ENCODE measurements at places on chromosomes 3 and 15.

DNA sequence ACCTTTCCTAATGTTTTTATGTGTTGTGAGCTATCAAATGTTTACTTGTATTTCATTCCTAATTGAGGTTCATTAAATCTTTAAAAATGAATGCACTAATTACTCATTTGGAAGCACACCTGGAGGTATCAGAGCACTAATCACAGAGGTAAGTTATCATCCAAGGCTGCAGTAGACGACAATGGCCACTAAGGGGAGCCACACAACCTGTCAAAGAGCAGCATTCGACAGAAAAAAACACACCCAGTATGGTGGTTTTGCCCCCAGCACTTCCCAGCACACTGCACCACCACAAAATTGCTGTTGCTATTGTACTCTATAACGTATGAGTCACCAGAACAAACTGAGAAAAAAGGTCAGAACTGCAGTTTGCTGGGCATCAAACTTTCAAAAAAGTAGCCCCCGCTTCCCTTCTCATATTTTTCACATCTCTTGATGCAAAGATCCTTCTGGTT is 205.9 kb upstream of the IGF1R start:
- no peak for DNase-seq

- no peak for DNase-seq
These were observed 183.7 kb upstream of the DNAJC19 start for GRCh38 chr3:181173227-181173626.

- DNase-seq = no peak
These were observed 30.6 kb downstream of the TBC1D2B start for GRCh38 chr15:78046796-78047341.

DNA sequence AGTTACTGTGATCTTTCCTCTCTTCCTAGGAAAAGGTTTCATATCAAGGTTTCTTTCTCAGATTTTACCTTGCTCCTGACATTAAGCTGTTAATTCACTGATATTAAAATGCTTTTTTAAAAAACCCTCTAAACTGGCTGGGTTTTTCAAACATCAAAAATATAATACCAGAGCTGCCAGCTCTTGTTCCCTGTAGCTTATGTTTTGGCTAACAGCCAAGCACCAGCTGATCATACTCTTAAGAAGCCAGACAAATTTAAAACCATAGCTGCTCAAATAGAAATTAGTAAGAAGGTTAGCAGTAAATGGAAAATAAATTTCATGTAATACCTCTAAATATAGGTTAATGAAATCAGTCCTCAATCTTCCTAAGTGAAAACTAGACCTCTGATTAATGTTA is 657.5 kb downstream of the GRM7 start:
- DNase-seq = no peak

DNA sequence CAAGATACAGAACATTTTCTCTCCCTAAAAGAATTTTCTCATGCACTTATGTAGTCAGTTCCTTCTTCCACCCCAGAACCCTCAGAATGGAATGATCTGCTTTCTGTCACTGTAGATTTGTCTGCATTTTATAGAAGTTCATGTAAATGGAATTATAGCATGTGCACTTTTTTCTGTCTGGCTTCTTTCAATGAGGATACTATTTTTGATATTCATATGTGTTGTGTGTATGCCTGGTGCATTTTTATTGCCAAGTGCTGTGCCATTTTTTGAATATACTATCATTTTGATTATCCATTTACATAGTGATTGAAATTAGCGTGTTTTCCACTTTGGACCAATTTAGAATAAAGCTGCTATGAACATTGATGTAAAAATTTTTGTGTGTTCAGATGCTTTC is 156.6 kb upstream of the ALCAM start:
- DNase-seq = no peak

DNA sequence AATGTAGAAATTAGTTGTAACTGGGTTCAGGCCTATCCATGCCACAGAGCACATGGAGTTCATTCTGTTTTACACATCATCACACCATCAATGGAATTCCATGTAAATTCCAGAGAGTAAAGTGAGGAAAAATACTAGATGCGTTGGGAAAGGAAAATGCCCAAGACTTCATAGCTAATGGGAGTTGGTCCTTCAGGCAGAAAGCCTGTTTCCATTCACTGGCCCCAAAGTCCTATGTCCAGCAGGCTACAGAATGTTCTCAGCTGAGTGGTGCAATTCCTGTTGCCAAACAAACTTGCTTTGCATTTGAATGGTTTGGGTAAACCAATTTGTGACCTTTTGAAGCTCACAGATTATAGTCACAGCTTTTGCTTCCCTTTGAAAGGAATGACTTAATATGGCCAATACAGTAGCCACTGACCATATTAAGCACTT is 164.6 kb upstream of the PFN2 start:
- no peak for DNase-seq

DNA sequence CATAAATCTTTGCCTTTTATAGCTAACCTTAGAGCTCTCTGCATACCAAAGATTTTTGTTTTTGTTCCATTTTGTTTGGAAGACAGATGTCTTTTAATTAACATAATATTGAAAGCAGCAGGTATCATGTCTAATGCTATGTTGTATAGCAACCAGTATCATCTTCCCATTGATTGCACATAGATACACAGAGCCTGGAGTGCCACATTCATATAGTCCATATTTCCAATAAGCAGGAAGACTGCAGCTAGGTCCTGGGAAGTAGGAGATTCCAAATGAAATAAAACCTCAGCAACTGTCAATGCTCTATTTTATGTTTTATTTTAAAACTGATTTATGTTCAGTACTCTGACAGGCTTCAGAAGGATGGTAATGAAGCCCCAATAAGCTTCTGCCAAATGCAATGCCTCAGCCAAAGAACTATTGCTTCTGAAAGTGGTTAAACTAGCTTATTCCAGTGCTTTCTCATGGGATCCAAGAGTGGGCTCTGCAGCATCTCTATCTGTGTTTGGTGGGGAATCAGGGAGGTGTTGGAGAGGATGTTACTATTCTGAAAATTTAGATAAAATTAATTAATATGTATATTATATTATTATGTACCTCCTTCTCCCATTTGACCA is 6.5 kb upstream of the KCNMB2 start:
- no peak for DNase-seq

- no peak for DNase-seq
These were observed 159.3 kb upstream of the DPH6 start for GRCh38 chr15:35705030-35705883.

GRCh38 chr3:16961621-16962205 is 77.0 kb downstream of the PLCL2 start:
- no peak for DNase-seq

GRCh38 chr3:81989274-81989673 is 227.8 kb upstream of the GBE1 start:
- DNase-seq = no peak

DNA sequence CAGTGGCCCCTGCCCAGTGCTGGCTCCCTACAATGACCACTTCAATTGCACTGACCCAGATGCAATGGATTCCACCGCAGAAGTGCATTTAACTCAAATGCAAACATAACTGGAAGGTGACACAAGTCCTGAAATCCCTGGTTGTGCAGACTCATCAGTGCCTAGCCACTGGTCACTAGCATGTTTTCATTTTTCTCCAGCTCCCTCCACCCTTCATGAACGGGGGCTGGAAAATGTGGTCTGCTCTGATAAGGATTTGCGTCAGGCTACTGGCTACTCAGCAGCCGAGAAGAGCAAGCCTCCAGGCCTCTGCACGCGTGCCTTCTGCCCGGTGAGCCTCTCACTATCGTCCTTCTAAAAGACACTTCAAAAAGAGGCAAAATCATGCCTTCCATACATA is 27.4 kb upstream of the FURIN start:
- no peak for DNase-seq

- no peak for DNase-seq
These were observed 16.7 kb downstream of the MAPKBP1 start for GRCh38 chr15:41790756-41791546.

GRCh38 chr3:71350998-71351397 is 232.5 kb downstream of the FOXP1 start:
- DNase-seq = no peak

DNA sequence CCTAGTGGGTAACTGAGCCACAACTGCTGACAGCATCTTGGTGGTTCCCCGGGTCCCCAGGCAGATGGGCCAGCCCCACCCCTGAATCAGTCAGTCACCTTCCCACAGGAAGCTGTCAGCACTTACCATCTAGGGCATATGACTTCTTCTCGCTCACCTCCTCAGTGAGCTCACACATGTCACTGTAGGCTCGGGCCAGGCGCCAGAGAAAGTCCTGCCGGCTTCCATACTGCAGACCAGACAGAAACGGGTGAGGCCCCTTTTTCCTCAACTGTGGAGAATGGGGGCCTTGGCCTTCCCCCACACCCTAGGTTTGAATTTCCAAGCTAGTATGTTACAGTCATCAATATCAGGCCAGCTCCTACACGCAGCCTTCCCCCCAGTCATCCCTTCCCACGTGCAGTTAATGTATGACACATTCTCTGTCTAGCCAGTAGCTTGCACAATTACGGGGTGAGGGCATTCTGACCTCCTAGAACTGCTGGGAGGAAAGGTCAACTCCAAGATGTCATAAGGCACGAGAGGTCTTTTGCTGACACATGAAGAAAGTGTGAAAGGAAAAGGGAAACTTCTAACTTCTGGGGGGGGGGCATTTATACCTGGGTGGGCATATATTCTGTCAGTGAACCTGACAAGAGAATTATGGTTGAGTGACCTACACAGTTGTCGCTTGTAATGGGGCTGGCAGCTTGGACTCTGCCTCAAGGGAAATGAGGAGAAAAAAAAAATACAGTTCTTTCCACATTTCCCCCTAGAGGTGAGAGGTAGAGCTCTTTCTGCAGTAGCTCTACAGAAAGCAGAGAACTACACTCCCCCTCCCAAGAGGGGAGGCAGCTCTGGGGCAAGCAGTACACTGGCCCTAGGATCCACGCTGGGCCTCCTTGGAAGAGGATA is 10.9 kb downstream of the RMDN3 start:
- DNase-seq = no peak

DNA sequence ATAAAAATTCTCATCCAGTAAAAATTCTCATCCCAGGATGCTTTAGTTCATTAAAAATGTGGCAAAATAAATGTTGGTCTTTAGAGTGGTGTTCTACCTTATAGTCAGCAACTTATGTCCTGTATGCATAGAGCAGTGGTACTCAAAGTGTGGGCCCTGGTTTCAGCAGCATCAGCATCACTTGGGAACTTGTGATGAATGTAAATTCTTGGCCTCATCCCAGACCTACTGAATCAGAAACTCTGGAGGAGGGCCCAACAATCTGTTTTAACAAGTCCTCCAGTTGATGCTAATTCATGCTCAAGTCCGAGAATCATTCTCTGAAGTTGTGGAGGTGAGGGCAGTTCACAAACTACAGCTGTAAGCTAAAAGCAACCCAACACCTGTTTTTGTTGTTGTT is 307.3 kb upstream of the SATB1 start:
- DNase-seq = no peak

DNA sequence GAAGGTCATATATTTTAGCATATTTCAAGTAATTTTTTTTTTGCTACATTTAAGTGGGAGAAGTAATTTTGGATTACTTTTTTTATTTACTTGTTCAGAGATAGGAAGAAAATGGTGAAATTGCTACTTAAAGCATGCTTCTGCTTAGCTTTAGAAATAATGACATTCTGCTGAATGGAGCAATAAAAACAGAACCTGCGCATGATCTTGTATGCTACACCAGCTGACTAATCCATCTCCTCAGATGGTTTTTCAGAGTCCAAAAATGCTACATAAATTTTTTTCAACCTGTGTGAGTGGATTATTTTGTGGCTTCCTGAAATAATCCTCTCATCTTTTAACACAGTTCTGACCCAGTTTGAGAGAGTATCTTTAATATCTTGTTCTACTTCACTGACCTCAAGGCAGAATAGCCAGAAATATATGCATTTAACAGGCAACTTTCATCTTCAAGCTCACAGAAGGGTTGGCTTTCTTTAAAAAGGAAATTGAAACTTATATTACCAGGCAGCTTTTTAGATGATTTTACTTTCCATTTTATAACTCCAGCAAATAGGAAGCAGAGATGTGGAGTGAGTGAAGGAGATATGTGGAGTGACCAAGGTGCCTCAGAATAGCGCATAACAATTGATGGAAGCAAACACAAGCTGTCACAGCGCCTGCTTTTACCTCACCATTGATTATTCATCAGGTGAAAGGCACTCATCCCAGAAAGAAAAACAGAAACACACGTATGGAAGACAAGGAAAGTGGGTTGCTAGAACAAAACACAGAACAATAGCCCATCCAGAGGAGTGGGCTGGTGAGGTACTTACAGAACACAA is 136.6 kb downstream of the TGFBR2 start:
- DNase-seq = no peak

GRCh38 chr3:195555110-195555509 is 12.0 kb upstream of the PPP1R2 start:
- no peak for DNase-seq

Measured in chondrocyte (in vitro differentiated cells).